Left ventricle myocardium inferior (tissue), 1 donor: ENCODE measurements at places on chromosomes 12 and 14. TPM values are rescaled to one million over a fixed set of nuclear protein-coding genes. Genes with fewer than 3 reads are reported as not detected.

ISCU gene
- total RNA-seq, result 560 TPM

- peak; percentile 28 for DNase-seq
- H3K27me3 ChIP-seq, result peaks cover 14% of the 10 kb centered on the region
- no peaks in the 10 kb centered on the region for H3K4me1 ChIP-seq
- H3K27ac ChIP-seq, result no peak overlapping the region
These were observed 70.1 kb downstream of the PHETA1 start for GRCh38 chr12:111298582-111299436.

EIF5 gene
- 260 TPM for total RNA-seq

- no peak overlapping the region for H3K27ac ChIP-seq
- no peaks in the 10 kb centered on the region for H3K4me1 ChIP-seq
- H3K4me3 ChIP-seq, result no peak overlapping the region
- peaks cover 92% of the 10 kb centered on the region for H3K27me3 ChIP-seq
- no peaks in the 10 kb centered on the region for H3K36me3 ChIP-seq
These were observed 13.2 kb upstream of the GALNT9 start for GRCh38 chr12:132342251-132343227.

GON7 gene
- 19.0 TPM for total RNA-seq

- H3K27me3 ChIP-seq, result no peaks in the 10 kb centered on the region
- no peak for DNase-seq
- no peaks in the 10 kb centered on the region for H3K36me3 ChIP-seq
- peaks cover 92% of the 10 kb centered on the region for H3K4me1 ChIP-seq
- H3K27ac ChIP-seq, result no peak overlapping the region
These were observed 12.5 kb downstream of the PAPOLA start for GRCh38 chr14:96514694-96515093.

DNA sequence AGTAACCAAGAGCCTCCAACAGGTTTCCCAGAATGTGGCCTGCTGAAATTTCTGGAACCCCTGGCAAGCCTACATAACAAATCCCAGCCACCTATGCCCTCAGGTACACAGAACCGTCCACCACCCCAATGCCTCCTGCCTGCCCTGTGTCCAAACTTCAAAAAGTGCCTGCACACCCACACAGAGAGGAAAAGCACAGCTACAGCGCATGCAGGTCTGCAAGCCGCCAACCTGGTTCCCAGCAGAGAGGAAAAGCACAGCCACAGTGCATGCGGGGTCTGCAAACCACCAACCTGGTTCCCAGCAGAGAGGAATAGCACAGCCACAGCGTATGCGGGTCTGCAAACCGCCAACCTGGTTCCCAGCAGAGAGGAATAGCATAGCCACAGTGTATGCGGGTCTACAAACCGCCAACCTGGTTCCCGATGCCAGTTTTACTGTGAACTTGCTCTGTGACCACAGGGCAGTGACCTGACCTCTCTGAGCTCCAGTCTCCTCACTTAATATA lies 113.5 kb downstream of the SCARB1 start:
- H3K27ac ChIP-seq, result no peak overlapping the region
- no peak for DNase-seq
- peaks cover 56% of the 10 kb centered on the region for H3K4me1 ChIP-seq
- H3K4me3 ChIP-seq, result no peak overlapping the region
- no peaks in the 10 kb centered on the region for H3K27me3 ChIP-seq

TARBP2 gene
- total RNA-seq, result 12.9 TPM

GRCh38 chr12:100859063-100859627 lies 64.6 kb downstream of the ANO4 start:
- DNase-seq, result no peak
- H3K27me3 ChIP-seq, result no peaks in the 10 kb centered on the region
- H3K4me3 ChIP-seq, result no peak overlapping the region
- H3K36me3 ChIP-seq, result no peaks in the 10 kb centered on the region
- no peak overlapping the region for H3K27ac ChIP-seq
- no peaks in the 10 kb centered on the region for H3K4me1 ChIP-seq

DNA sequence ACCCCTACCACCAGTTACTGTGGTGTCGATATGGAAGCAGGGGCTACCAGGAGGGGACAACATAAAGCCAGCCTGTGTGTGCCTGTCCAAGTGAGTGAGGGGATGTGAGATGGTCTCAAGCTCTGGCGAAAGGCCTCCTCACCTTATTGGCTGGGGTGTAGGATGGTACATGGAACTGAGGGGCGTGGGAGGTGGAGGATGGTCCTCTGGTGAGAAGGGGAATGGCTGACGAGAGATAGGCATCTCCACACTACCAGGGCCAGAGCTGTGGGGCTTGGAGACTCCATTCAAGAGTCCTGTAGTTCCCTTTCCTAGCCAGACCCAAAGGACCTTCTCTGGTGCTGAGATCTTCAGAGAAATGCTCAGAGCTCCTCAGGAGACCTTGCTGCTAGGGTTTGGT lies 32.5 kb upstream of the COL2A1 start:
- no peak overlapping the region for H3K4me3 ChIP-seq
- no peaks in the 10 kb centered on the region for H3K4me1 ChIP-seq
- no peaks in the 10 kb centered on the region for H3K27me3 ChIP-seq
- no peaks in the 10 kb centered on the region for H3K36me3 ChIP-seq
- H3K27ac ChIP-seq, result no peak overlapping the region

DNA sequence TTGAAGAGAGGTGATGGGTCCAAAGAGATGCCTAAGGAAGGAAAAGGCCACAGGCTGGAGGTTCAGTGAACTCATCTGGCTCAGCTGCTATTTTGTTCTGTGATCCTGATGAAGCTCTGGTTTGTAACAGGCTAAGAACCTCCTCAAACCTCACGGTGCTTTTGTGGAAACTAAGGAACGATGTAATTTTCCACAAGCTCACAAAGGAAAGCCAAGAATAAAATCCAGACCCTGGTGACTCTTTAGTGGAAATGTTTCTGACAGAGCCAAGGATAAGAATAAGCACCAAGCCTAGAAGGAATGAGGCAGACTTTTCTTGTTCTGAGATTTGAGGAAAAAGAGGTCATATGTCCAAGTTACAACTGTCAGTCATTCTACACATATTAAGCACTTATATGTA lies 93.6 kb downstream of the SLC24A4 start:
- H3K4me3 ChIP-seq, result no peak overlapping the region
- H3K27ac ChIP-seq, result no peak overlapping the region
- no peak for DNase-seq
- no peaks in the 10 kb centered on the region for H3K4me1 ChIP-seq

DNA sequence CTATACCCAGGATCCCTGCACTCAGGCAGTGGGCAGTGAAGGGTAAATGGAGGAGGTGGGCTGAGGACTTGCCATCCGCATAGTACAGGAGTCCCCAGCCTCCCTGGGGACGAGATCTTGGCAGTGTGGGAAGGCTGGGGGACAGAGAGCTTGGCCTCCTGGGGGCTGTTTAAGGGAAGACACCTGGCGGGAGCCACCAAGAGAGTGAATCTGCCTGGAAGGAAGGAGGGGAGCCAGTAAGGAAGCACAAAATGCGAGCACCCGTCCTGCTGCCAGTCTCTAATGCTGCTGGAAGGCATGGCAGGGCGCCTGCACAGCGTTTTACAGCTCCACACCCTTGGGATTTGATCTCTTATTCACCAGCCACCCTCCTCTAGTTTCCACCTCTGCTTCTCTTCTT lies 7.4 kb upstream of the KRT2 start:
- H3K36me3 ChIP-seq, result no peaks in the 10 kb centered on the region
- H3K27ac ChIP-seq, result no peak overlapping the region
- H3K4me3 ChIP-seq, result no peak overlapping the region
- peaks cover 31% of the 10 kb centered on the region for H3K4me1 ChIP-seq

MYH6 gene
- 1,823 TPM for total RNA-seq

GRCh38 chr14:64117671-64118402 lies 176.3 kb downstream of the ESR2 start:
- peaks cover 33% of the 10 kb centered on the region for H3K4me1 ChIP-seq
- no peak overlapping the region for H3K4me3 ChIP-seq
- H3K27me3 ChIP-seq, result no peaks in the 10 kb centered on the region

- no peak for DNase-seq
- H3K36me3 ChIP-seq, result no peaks in the 10 kb centered on the region
- H3K27me3 ChIP-seq, result no peaks in the 10 kb centered on the region
These were observed 350.4 kb downstream of the BMP4 start for GRCh38 chr14:53606203-53606602.

DNA sequence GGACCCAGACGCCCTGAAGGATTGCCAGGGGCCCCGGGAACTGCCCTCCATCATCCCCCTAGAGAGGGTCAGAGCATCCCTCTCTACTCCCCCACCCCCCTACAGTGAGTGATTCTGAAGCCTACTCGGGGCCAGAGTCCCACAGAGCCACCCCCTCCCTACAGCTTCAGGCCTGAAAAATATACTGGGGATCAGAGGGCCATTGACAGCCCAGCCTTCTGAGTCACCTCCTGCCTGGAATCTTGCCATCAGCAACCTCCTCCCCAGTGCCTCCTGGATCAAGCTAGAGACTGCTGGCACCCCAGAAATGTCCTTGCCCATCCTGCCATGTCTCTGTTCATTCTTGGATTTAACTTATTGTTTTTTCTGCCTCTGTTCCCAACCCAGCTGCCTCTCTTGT lies 21.7 kb upstream of the MIA2 start:
- no peak for DNase-seq
- H3K36me3 ChIP-seq, result no peaks in the 10 kb centered on the region
- H3K27me3 ChIP-seq, result no peaks in the 10 kb centered on the region
- no peak overlapping the region for H3K4me3 ChIP-seq

CHGA gene
- total RNA-seq, result not detected

DNA sequence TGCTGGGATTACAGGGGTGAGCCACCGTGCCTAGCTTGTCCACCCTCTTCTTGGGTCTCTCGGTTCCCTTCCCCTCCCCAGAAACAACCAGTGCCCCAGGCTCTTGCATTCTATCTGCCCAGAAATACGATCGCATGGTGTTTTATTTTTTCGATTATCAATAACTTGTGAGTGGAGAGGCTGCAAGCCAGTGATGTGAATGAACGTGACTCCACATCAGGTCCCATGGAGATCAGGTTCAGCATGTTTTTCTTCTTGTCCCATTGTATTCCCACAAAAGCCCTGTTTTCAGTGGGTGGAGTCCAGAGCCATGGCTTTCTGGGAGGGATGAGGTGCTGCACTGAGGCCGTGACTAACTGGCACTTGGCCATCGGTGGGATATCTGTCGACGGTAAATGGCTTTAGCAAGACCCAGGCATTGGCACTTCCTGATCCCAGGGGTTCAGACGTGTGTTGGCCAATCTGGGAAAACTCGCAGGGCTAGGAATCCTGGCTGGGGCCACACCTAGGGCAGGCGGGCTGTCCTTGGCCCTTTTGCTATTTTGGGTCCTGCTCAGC lies 12.7 kb upstream of the HNF1A start:
- no peaks in the 10 kb centered on the region for H3K27me3 ChIP-seq
- no peak overlapping the region for H3K27ac ChIP-seq
- no peaks in the 10 kb centered on the region for H3K4me1 ChIP-seq
- DNase-seq, result no peak
- H3K36me3 ChIP-seq, result no peaks in the 10 kb centered on the region

NEDD8 gene
- 214 TPM for total RNA-seq

PIK3C2G gene
- not detected for total RNA-seq

DNA sequence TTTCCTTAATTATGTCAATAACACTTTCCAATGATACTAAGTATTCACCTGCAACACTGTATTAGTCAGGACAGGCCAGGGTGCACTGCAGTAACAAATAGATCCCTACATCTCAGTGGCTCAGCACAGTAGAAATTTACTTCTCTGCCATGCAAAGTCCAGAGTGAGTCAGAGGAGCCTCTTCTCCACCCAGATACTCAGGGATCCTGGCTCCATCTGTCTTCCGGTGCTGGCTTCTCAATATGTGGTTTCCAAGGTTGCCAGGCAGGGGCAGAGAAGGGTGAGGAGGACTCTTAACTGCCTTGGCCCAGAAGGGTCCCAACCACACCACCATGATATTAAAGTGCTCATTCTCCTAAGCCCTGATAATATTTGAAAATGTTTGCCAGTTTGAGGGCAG lies 47.8 kb downstream of the ADGRD1 start:
- no peaks in the 10 kb centered on the region for H3K27me3 ChIP-seq
- no peak for DNase-seq
- peaks cover 58% of the 10 kb centered on the region for H3K4me1 ChIP-seq
- H3K36me3 ChIP-seq, result peaks cover 72% of the 10 kb centered on the region

GRCh38 chr14:71905860-71906259 lies 26.4 kb upstream of the RGS6 start:
- no peak for DNase-seq
- no peaks in the 10 kb centered on the region for H3K27me3 ChIP-seq
- H3K4me3 ChIP-seq, result no peak overlapping the region
- H3K36me3 ChIP-seq, result no peaks in the 10 kb centered on the region
- H3K27ac ChIP-seq, result peak overlapping the region; percentile 2

PTHLH gene
- total RNA-seq, result 3.7 TPM

GRCh38 chr12:6632026-6632983 lies 3.5 kb downstream of the LPAR5 start:
- H3K27me3 ChIP-seq, result peaks cover 6% of the 10 kb centered on the region
- H3K4me3 ChIP-seq, result peak overlapping the region; percentile 62
- DNase-seq, result no peak
- H3K27ac ChIP-seq, result peak overlapping the region; percentile 75
- H3K36me3 ChIP-seq, result no peaks in the 10 kb centered on the region

DNA sequence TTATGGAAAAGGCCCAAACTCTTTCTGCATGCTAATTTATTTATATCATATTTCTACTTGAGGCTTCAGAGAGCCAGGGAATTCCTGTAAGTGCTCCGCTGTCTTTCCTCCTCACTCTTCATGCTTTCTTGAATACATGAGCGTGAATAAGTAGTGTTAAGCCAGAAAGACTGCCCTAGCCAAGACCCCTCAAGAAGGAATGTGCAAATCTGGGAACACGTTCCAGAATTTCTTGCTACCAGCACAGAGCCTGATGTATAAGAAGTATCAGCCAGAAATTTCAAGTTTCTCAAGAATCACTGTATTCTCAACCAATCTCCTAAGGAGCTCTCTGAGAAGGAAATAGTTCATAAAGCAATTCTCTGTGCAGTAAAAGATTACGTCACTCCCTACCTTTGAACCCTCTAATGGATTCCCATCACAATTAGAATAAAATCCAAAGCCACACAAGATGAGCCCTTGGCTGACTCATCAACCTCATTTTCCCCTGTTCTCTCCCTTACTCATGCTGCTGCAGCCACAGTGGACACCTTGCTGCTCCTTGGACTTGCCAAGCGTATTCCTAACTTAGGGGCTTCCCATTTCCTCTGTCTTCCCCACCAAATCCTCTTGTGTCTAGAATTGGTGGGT lies 6.9 kb upstream of the TSPAN8 start:
- H3K4me3 ChIP-seq, result no peak overlapping the region
- no peak overlapping the region for H3K27ac ChIP-seq
- no peaks in the 10 kb centered on the region for H3K4me1 ChIP-seq

DNA sequence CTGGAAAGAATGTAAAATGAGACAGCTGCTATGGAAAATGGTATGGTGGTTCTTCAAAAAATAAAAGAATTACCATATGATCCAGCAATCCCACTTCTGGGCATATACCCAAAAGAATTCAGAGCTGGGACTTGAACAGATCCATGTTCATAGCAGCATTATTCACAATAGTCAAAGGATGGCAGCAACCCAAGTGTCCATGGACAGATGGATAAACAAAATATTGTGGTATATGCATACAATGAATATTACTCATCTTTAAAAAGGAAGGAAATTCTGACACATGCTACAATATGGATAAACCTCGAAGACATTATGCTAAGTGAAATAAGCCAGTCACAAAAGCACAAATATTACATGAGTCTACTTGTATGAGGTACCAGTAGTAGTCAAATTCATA lies 9.1 kb downstream of the RAB2B start:
- H3K4me3 ChIP-seq, result no peak overlapping the region
- no peak for DNase-seq
- H3K27ac ChIP-seq, result no peak overlapping the region
